ENCODE measurements at places on chromosomes 7 and 10.

DNA sequence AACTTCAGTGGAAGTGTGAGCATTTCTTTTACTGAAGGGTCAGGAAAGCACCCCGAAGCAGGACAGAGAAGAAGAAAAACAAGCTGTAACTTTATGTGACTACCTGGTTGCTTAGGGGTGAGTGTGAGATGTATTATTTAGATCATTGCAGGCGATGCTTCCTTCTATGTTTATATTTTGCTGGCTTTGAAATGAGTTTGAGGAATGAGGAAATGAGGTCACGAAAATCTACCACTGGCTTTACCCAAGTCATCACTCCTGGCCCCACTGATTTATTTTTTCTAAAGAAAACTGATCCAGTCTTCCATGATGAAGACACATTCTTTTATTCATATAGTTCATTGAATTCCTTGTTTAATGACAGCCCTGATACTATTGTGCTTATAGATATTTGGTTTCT lies 716.6 kb upstream of the FZD8 start:
- DNase-seq, result no peak

GRCh38 chr7:15764851-15765382 lies 78.4 kb upstream of the MEOX2 start:
- DNase-seq, result no peak

DNA sequence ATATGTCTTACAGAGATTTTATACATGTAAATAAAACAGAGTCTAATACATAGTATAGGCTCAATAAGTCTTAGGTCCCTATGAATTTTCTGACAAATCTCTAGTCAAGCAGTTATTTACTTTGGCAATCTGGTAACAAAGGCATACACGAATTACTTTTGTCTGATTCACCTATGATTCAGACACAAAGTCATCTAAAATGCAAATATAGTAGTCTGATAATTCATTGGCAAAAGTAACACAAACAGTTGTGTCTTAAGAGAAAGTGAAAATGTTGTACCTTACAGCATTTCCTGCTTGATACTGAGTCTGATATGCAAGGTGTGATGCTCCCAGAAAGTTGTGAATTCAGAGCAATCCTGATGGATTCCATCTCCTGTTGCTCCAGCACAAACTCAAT lies 209.4 kb upstream of the PRSS1 start:
- no peak for DNase-seq

GRCh38 chr10:74752371-74753040 lies 73.9 kb upstream of the KAT6B start:
- no peak for DNase-seq

- no peak for DNase-seq
These were observed 16.7 kb downstream of the DLG5 start for GRCh38 chr10:77909749-77910375.

DNA sequence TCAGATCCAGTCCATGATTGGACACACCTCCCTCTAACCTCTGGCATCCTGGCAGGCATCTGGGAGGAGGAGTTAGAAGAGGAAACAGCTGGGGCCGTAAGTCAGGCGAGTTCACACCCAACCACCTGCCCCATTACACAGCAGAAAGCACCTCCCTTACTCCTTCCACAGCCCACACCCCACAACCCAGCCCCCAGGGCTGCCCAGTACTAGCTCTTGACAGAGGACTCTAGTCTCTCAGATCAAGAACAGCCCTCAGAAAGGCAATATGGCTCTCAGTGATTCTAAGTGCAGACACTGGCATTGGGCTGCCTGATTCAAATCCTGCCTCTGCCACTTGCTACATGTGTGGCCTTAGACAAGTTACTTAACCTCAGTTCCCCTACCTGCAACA lies 34.1 kb downstream of the KCNMA1 start:
- no peak for DNase-seq

GRCh38 chr10:103839519-103839871 lies 15.9 kb downstream of the SH3PXD2A start:
- no peak for DNase-seq

DNA sequence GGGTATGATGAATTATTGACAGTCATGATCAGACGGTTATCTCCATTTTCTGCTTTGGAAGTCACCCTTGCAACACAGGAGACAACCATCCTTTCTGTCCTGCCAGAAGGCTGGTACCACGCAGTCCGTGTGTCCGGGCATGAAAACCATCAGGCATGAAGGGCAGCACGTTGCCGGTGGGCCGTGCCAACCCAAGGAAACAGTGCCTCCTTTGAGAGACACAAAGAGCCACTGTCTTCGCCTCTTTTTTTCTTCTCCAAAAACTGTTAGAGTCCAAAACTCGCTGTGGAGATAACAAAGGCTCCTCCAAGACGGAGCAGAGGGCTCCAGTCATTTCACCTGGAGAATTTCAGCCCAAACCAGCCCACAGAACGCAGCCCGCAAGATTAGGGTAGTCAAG lies 60.4 kb upstream of the ARHGAP21 start:
- DNase-seq, result no peak

- DNase-seq, result no peak
These were observed 139.5 kb downstream of the SEMA3E start for GRCh38 chr7:83509255-83510021.

DNA sequence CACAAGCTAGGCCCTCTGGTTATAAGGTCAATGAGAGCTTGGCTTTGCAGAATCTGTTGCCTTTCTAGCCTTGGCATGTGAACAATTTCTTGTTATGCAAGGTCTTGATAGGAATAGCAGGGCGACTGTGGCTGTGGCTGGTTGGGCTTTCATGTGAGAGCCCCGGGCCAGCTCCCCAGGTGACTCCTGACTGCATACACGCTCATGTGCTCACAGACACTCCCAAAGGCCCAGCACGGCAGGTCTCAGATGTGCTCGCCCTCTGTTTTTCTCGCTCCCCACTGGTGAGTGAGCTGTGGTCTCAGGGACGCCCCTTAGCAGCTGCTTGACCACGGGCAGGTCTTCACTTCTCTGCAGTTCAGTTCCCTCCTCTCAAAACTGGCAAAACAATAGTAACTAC lies 37.1 kb upstream of the ZNF32 start:
- no peak for DNase-seq

GRCh38 chr7:13904007-13904406 lies 85.5 kb downstream of the ETV1 start:
- DNase-seq, result no peak

DNA sequence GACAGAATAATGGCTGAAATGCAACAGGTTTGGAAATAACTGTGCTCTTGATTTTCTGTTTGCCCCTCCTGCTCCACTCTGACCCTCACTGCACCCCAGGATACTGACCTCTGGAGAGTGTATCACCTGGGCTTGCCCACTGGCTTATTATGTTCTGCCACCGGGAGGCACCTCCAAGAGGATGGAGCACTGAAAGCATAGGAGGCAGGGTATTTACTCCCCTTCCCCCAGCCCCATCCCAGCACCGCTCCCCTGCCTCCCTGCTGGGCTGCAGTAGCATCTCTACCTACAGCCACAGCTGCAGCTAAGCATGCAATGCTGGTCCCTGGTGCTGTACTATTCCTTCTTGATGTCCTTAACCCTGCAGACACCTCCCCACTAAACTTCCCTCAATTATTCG lies 26.4 kb downstream of the RAB11FIP2 start:
- no peak for DNase-seq

DNA sequence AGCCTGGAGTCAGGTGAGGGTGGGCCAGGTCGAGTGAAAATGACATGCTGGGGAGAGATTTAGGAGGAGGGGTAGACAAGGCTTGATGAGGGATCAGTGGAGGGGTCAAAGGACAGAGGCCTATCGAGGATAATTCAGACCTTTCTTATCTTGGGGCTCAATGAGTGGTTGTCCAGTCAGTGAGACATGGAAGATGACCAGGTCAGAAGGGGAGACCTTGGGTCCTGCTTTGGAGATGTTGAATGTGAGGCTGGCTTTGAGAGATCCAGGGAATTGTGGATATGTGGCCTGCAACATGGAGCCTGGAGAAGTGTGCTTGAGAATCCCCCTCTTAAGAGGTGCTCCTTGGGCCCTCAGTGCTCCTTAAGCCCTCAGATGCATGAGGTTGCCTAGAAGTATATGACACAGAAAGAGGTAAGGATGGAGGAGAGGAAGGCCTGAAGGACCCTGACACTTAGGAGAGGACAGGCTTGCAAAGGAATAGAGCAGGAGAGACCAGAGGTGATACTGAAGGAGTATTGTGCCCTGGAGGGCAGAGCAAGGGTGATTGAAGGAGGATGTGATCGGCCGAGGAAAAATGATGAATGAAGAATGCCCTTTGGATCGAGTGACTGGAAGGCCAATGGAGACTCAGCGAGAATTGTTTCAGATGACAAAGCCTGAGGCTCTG lies 129.8 kb upstream of the GPR26 start:
- DNase-seq, result no peak

GRCh38 chr7:50782375-50783208 lies at the start of gene GRB10:
Gene GRB10, minus strand, starts transcription at chr7:50782896. Its CDS starts 50,574 bp downstream, at chr7:50732322.
- DNase-seq, result no peak

- DNase-seq, result no peak
These were observed 132.1 kb downstream of the PLCE1 start for GRCh38 chr10:94125856-94126255.

- peak; percentile 14 for DNase-seq
These were observed 54.7 kb upstream of the AFAP1L2 start for GRCh38 chr10:114458955-114459354.

DNA sequence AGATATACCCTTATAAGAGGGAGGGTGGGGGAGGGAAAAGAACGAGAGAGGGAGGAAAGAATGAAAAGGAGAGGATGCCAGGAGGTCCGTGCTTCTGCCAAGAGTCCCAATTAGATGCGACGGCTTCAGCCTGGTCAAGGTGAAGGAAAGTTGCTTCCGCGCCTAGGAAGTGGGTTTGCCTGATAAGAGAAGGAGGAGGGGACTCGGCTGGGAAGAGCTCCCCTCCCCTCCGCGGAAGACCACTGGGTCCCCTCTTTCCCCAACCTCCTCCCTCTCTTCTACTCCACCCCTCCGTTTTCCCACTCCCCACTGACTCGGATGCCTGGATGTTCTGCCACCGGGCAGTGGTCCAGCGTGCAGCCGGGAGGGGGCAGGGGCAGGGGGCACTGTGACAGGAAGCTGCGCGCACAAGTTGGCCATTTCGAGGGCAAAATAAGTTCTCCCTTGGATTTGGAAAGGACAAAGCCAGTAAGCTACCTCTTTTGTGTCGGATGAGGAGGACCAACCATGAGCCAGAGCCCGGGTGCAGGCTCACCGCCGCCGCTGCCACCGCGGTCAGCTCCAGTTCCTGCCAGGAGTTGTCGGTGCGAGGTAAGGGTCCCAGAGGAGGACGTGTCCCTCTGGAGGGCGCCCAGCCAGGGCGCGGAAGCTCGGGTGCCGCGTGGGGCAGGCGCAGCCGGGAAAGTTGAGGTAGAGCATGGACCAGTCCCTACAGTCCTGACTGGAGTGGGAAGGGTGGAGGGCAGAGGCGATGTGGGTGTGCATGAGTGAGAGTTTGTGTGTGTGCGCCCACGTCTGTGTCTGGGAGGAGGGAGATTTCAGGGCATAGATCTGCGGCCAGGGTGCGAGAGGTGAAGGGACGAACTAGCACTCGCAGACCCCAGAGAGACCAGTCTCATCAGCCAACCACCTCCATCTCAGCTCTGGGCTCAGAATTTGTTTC lies 844 bp downstream of the GRM3 start:
- no peak for DNase-seq

GRCh38 chr7:81769891-81770727 lies at the start of gene HGF:
Gene HGF, minus strand, starts transcription at chr7:81770047. Its CDS starts 76 bp downstream, at chr7:81769971.
- DNase-seq, result no peak

- DNase-seq, result no peak
These were observed 177.0 kb upstream of the AKR1E2 start for GRCh38 chr10:4648999-4649398.

GRCh38 chr10:650441-650851 lies 39.0 kb downstream of the DIP2C start:
- DNase-seq, result no peak

GRCh38 chr10:114486938-114487814 lies 82.9 kb upstream of the AFAP1L2 start:
- DNase-seq, result no peak

DNA sequence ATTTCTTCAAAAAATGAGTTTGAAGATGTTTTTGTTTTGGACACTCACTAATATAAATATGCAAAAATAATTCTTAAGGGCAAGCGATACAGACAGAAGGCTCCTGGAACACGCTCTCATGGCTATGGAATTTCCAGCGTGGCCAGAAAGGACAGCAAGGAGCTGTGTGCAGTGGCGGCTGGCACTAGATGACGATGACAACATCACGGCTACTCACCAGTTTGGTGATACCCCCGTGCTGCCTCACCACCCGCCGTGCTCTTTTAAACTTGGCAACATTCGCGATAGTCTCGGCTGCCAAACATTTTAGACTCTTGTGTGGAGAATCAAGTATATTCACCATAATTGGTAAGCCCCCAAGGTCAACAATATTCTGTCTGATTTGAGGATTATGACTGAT lies 54.9 kb downstream of the ODAD2 start:
- DNase-seq, result no peak

GRCh38 chr10:15898046-15898445 lies 37.7 kb upstream of the MINDY3 start:
- no peak for DNase-seq

GRCh38 chr10:129063877-129064276 lies 403.2 kb upstream of the MGMT start:
- DNase-seq, result no peak

DNA sequence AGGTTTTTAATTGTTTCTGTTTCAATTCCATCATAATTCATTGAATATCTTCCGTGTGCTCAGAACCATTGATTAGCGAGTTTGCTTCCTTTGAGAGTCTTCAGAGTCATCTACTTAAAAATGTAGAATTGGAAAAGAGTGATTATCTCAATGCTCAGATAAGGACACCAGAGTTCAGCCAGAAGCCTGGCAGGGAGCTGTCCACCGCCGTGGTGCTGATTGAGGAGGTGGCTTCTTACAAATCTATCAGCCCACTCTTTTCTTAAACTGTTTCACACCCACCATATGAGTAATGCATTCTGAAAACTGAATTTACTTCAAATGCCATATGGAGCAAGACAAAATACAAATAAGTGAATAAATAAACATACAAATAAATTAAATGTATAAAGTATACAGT lies 79.3 kb downstream of the INSYN2A start:
- DNase-seq, result no peak

DNA sequence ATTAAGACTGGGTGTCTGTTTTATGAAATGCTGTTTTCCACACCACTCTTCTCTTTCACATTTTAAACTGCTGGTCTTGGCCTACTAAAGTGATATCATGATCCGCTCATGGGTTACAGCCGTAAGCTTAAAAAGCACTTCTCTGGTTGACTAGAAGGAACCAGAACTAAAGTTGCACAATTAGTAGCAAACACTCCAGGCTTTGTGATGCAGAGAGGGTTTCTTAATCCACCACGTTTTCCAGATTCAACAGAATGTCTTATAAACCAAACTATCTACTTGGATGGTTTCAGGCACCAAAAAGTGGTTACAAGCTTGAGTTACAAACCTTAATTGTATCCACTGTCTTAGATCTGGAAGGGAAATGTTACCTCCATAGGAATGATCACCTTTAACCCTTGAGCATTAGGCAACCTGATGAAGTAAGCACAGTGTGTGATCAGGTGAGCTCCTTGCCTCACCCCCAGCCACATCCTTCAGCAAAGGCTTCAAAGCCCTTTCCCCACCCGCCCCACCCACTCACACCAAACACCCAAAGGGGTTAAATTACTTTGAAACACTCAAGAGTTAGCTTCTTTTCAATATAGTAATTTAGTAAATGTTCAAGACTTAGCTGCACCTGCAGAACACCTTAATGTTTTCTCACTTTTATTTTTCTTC lies 3.5 kb downstream of the ELMO1 start:
- no peak for DNase-seq

GRCh38 chr10:44830022-44830421 lies 81.1 kb upstream of the TMEM72 start:
- DNase-seq, result no peak

All from CD4-positive, alpha-beta T cell treated with Interleukin-1 beta for 1 hour (primary cell).